ENCODE measurements at places on chromosomes 5 and 9.

- DNase-seq: no peak
These were observed 276.4 kb downstream of the NR2F1-AS1 start for GRCh38 chr5:93304456-93305250.

GRCh38 chr5:127848098-127848497, 144.9 kb downstream of the CCDC192 start:
- DNase-seq: no peak

DNA sequence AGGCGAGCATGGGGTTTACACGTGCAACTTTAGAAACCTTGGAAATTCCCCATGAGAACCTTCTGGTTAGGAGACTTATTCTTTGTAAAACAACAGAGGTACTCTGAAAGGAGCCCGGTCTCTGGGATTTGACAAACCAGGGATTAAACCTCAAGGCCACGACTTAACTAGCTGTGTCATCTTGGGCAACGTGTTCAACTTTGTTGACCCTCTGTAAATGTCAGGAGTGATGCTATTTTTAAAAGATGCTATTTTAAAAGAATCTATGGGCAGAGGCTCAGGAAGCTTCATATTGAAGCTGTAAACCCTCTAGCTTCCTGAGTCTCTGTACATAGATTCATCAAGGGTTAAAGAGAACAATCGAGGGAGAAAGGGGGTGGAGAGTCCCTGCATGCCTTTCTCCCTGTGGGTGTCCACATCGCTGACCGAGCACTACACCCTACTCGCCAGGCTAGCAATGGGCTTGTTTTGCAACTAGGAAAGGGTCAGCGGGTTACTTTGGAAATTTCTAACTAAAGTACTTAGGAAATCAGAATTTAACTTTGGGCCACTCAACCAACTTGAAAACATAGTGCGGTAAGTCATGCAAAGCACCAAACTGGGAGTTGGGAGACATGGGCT, 2.1 kb downstream of the SLC36A2 start:
- no peak for DNase-seq

GRCh38 chr9:12141422-12141821, 551.8 kb upstream of the TYRP1 start:
- no peak for DNase-seq

DNA sequence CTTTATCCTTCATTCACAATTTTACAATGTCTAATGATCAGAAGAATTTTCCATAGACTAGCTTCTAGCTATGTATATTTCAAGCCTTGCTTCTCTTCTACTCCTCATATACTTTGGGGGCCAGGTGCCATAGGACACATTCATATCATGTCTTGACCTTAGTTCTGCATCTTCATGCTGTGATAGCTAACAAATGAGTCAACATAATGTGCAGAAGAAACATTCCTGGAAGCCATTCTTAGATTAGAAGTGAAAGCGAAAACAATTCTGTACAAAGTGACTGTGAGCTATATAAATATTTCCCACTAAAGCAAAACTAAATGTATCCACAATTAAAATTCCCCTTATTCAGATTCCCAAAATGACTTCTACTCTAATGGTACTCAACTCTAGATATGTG, 320.2 kb upstream of the NREP start:
- DNase-seq: no peak

GRCh38 chr5:89043676-89044075, 160.7 kb upstream of the MEF2C start:
- DNase-seq: no peak

- no peak for DNase-seq
These were observed 18.7 kb upstream of the PRELID2 start for GRCh38 chr5:145853781-145854376.

- no peak for DNase-seq
These were observed 121.2 kb upstream of the PTPN3 start for GRCh38 chr9:109619310-109619709.

DNA sequence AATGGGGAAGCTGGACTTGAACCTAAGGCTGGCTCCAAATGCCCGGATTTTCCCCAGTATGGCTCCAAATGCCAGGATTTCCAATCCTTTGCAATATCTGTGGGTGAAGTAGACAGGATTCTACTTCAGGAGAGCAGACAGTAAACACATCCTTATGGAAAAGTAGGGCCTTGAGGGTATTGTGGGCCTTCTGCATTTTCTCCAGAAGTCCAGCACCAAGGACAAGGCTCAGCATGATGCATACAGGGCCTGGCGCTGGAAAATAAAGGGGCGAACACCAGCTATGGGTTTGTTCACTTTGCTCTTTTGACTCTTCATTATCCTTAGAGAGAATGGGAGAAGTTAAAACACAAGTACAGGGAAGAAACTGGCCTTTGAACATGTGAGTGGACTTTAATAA, 347.5 kb downstream of the SEMA5A start:
- no peak for DNase-seq

Data from stimulated activated CD8-positive, alpha-beta memory T cell treated with anti-CD3 and anti-CD28 coated beads, Interleukin-4, amount 100 ng/mL, for 4 hours (primary cell).